ENCODE measurements at places on chromosomes 3 and 15.
A peak's percentile ranks its signal among the peaks of the same experiment; 100 is the strongest.

DNA sequence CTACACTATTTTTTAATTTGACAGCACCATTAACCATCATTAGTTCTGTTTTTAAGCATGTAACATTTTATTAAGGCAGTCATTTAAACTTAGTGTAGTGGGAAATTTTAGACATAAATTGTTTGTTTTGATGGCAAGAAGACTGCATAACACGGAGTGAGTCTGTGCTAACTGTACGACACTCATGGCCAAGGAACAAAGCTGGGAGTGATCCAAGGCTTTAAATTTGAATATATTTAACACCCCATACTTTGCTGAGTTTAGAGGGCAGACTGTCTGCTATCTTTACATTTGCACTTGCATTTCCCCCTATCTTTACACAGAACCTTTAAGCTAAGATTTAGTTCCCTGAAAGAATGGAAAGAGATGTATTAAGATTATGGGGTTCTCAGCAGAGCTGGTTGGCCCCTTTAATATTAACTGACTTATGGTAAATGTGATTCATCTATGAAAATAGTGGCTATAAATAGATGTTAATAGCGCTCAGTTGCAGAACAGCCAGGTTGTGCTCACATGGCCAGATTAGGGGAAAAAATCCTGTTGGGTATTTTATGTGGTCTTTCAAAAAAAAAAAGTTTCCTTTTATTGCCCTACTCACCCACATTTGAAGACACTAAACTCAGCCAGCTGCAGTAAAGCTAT is 120.7 kb downstream of the CMSS1 start:
- no peak for DNase-seq

GRCh38 chr15:44654858-44655257 is 8.6 kb downstream of the SPG11 start:
- DNase-seq = no peak

GRCh38 chr15:78999636-79000035 is 54.8 kb upstream of the CTSH start:
- no peak for DNase-seq

- no peak for DNase-seq
Observed at GRCh38 chr15:33675246-33675645, 293.1 kb upstream of the CHRM5 start.

- DNase-seq = peak; percentile 54
Observed at GRCh38 chr15:98799461-98800390, 151.4 kb downstream of the IGF1R start.

DNA sequence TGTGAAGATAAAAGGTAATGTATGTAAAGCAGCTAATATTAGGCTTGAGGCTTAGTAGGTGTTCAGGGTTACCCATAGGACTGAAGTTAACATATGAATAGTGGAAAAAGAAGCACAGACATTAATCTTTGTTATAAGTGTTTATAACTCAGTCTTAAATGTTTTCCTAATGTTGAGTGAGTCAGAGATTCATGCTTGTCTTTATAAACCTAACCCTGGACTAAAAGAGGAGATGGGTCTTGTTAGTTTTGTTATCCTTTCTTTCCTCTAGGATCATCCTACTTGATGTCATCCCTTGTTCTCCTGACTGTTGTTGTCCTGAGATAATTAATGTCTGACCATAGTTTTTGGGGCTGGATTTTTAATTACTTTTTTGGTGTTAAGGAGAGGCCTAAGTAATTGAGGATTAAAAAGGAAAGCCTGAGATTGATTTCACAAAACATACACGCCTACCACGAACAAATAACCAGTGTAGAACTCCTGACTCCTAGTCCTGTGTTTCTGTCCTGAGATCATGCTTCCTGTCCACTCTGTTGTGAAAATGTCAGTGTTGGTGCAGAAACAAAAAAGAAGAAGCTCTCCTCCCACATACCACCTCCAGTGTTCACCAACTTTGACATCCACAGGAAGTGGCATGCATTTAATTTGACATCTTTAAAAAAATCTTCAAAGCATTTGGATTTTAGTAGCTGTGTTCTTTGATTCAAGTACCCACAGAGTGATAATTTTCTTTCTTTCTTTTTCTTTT is 8.4 kb downstream of the MITF start:
- DNase-seq = no peak

DNA sequence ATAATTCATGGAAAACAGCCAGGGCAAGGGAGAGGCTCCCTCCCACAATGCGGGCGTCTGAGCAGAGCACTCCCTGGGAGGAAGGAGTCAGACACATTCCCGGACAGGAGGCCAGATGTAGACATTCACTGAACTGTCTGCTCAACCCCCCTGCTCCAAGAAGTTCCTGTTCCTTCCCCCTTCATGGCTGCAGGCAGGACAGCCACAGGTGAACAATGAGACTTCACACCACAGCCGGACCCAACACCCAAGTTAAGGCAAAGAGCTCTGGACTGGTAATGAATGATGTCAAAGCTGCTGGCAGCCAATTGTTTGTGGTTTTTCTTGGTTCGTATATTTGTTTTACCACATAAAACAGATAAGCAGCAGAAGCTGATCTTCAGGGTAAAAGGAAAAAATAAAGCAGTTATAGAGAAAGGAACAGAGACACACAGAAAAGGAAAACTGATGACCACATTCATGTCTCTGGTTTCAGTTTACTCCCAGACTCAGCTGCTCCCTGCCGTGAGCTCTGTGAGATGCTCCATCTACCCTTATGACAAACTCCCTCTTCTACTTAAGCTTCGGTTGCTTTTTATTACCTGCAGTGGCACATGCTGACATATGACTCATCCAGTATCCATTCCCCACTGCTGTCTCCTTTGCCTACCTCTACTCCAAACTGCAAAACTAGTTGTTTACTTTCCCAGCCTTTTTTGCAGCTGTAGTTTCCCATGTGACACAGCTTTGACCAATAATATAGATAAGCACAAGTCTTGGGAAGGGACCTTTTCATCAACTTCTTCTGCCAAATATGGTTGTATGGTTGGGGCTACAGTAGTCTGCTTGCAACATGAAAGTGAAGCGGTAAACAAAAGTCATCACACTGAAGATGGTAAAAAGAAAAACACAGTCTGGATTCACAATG is 33.1 kb downstream of the DZIP1L start:
- DNase-seq = no peak

GRCh38 chr3:132721479-132722164 is 587 bp downstream of the NPHP3 start:
- DNase-seq = peak; percentile 35

DNA sequence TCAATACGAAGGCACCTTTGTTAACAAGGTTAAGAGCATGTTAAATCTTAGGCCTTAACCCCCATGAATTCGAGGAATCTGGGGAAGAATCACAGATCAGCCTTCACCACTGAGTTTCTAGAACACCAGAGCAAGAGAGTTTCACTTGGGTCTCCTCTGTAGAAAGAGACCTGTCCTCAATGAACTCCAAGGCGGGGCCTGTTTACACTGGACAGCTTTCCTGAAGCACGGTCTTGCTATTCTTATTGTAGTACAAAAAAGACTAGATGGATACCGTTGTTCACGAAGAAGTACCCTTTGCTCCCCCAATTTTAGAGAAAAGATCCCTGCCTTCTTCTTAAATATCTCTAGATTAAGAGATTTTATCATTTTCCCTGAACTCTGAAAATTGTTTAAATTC is 64.9 kb downstream of the USF3 start:
- no peak for DNase-seq

- peak; percentile 47 for DNase-seq
Observed at GRCh38 chr3:17352620-17353019, 389.8 kb downstream of the TBC1D5 start.

- no peak for DNase-seq
Observed at GRCh38 chr15:49734831-49735508, 114.1 kb downstream of the DTWD1 start.

GRCh38 chr3:74617776-74618175 is 3.3 kb upstream of the CNTN3 start:
- DNase-seq = no peak

- no peak for DNase-seq
Observed at GRCh38 chr3:127606981-127607595, 8.9 kb downstream of the MCM2 start.

DNA sequence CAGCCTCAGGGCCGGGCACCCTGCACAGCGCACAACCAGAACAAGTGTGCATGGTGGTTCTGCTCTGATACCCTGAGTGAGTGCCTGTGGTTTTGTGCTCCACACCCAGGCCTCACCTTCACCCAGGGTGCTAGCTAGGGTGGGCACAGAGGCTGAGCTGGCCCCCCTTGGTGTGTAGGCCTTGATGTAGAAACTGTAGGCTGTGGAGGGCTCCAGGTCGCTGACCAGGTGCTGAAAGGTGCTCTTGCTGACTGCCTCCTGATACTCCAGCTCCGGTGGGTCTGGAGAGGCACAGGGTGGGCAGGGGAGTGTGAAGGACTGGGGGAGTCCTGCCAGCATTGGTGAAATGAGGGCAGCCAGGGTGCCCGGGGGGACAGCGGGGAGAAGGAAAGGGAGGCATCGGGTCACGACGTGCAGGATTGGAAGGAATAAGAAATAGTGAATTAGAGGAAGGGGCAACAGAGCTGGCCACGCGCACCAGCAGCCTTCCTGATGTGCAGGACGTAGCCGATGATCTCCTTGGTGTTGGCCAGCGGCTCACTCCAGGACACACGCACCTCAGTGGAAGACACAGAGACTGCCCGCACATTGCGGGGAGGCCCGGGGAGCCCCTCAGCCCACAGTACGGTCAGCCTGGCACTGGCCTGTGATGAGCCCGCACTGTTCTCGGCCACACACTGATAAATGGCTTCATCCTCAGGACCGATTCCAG is 26.6 kb downstream of the RNU5B-1 start:
- DNase-seq = no peak

DNA sequence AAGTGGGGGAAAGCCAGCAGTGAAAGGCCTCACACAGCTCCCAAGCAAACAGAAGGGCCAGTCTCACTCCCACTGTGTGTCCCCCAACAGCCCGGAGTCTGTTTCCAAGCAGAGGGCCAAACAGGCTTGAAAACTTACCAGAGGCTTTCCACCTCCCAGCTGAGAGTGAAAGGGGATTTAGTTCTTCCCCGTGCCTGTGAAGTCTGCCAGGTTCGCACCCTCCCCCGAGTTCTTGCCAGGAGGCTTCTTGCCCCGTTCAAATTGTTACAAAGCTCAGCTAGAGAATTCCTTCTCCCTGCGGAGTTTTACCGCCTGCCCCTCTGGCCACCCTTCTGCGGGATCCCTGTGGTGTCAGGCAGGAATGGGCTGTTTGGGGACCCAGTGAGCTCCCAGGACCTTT is 68.0 kb upstream of the WNT7A start:
- no peak for DNase-seq

DNA sequence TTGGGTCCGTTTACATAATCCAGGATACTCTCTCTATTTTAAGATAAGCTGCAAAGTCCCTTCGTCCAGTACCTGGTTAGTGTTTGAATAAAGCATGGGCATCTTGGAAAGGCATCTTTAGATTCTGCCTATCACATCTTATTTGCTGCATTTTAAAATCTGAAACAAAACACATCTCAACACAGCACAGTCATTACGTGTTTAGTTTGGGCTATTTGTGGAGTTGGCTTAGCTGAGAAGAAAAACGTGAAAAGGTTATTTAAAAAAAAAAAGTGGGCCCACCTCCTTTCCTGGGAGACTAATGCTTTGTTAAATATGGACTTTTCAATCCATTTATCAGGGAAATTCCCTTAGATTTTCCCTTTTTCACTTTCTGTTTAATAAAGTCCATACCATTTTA is 174.5 kb upstream of the WNT5A start:
- no peak for DNase-seq

DNA sequence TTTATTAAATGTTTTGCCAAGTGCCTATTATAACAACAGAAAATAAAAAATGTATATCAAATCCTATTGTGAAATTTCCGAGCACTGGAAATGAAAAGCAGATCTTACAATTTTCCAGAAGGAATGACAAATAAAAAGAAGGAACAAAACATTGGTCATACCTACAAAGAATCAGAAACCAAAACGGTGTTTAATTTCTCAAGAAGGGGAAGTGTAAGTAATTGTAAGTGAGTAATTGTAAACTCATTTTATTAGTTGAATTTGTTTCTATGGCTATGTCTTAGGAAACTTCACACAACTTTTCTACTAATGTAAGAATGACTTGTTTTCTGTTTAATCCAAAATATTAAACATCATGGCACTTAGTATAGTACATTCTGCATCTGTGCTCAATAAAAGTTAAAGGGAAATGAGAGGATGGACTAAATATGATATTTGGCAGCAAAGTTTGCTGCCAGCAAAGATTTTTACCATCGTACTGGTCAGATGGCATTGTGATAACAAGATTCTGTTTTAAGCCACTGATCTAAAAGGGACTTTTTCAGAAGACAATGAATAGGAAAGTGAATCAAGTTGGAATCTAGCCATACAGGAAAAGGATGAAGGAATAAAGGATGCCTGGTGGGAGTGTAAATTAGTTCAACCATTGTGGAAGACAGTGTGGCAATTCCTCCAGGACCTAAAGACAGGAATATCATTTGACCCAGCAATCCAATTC is 232.4 kb downstream of the NFKBIZ start:
- DNase-seq = no peak

- no peak for DNase-seq
Observed at GRCh38 chr3:52041118-52041731, 15.1 kb downstream of the DUSP7 start.

DNA sequence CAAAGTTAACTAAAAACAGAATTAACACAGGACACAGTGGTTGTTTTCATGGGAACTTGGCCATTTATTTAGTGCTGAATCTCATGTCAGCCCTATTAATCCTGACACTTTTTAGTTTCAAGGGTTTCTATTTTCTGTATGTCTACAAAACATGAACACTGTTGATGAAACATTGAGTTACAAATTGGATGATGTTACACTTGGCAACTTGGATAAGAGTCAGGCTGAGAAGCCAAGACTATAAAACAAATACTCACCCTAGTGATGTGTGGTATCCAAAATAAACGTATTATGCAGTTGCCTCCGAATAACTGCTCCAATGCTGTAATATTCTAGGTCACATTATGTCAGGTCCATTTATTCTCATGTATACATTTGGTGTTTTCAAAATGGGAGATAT is 349.6 kb downstream of the ZIC1 start:
- no peak for DNase-seq

Data from NCI-H2227 treated with DMSO at 0.1 percent for 48 hours (cell line).